Epithelial cell of proximal tubule (primary cell): ENCODE measurements at places on chromosomes 1 and 21.
A peak's percentile ranks its signal among the peaks of the same experiment; 100 is the strongest.

GRCh38 chr1:204171751-204172178 is 5.6 kb upstream of the REN start:
- peak; percentile 87 for DNase-seq

DNA sequence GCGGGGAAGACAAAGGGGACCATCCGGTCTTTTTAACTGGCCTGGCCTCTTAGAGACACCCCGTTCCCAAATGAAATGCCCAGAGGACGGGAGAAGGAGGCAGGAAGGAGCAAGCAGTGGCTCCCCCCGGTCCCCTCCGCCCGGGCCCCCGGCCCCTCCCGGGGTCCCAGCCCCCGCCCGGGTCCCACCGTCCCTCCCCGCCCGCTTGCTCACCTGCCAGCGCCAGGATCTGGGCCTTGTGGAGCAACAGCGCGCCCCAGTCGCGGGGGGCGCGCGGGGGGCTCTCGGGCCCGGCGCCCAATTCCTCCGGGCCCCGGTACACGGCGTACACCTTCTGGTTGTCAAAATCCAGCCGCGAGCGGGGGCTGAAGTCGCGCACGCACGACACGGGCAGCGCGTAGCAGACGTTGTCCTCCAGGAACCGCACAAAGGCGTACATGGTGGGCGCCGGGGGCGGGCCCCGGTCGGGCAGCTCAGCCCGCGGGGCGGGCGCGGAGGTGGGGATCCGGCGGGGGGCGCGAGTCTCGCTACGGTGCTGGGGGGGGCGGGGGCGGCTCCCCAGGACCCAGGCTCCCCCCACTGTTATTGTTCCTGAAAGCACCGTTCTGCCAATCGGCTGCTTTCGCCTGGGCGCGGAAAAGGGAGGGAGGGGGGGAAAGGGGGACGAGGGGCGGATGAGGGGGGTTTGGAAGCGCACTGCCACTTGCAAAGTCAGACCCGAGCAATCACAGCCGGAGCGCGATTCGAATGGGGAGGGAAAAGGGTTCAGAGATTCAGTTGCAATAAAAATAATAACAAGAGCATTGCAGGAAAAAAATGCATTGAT is at the start of gene BEND5:
TSS of gene BEND5 (minus strand) at position 499 of the 826 bp plus-strand sequence. CDS start at position 439, 60 bp downstream.
- DNase-seq, result no peak

GRCh38 chr1:15696956-15697521 is 12.9 kb downstream of the PLEKHM2 start:
- no peak for DNase-seq

DNA sequence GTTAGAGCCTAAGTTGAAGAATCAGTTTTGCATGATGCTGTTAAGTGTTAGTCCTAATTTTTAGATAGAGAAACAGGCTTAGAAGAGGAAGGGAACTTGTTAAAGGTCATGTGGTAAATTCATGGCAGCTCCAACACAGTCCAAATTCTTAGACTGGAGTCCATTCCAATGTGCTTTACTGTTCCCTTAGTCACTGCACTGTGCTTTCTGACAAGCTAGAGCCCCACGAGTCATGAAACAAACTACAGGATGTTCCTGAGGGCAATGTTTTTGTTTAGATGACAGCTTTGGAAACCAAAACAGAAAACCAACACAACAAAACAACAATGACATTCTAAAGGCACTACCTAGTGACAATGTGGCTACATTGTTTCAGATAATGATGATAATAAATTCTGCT is 23.1 kb upstream of the RGS4 start:
- DNase-seq, result no peak

GRCh38 chr1:43830802-43831201 is 102.8 kb upstream of the ARTN start:
- no peak for DNase-seq

- no peak for DNase-seq
These were observed 63.9 kb downstream of the URB2 start for GRCh38 chr1:229689904-229690303.

GRCh38 chr21:41766883-41767605 is at the start of gene RIPK4:
Gene RIPK4 (minus strand): TSS chr21:41767052. CDS start chr21:41767041, 11 bp downstream.
- DNase-seq, result peak; percentile 83

DNA sequence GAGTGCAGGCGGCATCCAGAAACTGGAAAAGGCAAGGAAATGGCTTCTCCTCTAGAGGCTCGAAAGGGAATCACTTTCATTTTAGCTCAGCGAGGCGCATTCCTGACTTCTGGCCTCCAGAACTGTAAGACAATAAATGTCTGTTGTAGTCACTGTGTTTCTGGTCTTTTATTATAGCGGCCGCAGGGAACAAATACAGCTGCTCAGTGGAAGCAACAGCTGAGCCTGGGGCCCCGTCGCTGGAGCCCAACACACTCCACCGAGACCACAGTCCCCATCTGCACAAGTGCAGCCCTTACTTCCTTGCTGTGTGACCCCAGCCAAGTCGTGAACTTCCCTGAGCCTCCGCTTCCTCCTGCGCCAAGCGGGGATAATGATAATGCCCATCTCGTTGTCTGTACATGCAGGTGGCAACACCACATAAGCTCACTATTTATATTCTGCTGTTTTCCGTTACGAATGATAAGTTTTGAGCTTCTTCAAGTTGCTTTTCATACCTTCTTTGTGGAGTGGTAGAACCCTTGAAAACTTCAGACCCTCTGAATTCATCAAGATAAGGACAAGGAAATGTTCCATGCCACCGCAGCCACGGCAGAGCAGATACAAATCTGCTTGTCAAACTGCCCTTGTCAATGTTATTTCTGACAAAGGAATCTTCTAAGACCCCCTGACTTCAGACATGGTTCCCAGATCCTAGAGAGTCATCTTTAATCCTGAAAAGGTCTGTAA is 3.2 kb upstream of the LAPTM5 start:
- no peak for DNase-seq

DNA sequence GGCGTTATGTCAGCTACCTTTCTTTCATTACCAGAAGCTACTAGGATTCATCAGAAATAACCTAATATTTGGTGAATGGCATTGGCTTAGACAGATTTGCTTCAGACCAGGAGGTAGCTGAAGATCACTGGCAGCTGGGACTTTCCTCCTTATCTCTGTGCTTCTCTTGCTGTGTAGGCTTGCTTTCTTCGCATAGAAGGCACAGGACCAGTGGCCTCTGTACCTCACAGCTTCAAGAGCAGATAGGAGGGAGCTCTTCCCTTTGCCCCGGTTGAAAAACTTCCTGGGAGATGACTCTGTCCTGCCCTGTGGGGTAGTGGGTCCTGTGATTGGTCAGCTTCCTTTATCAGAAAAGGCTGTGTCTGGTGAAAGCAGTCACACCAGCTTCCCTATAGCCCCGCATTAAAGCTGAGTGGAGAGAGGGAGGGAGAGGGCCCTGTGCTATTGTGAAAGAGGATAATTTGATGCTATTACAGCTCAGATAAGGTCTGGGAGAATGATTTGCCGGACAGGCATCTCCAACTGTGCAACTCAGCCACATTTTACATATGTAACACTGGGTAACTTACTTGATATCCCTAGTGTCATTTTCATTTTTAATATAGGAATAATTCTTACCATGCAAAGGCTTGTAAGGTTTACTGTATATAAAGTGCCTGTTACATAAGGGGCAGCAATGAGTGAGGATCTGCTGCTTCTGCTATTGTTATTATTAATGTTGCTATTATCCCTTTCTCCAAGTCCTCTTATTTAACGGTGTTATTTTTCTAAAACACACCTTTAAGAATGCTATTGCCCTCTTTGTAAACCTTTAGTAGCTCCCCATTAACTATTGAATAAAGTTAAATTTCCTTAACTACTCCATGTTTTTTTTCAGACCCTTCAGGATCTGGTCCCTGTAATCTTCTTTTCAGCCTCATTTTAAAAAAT is 31.6 kb downstream of the OSBPL9 start:
- no peak for DNase-seq

- DNase-seq, result no peak
These were observed 144.8 kb downstream of the ST6GALNAC3 start for GRCh38 chr1:76219366-76219818.

DNA sequence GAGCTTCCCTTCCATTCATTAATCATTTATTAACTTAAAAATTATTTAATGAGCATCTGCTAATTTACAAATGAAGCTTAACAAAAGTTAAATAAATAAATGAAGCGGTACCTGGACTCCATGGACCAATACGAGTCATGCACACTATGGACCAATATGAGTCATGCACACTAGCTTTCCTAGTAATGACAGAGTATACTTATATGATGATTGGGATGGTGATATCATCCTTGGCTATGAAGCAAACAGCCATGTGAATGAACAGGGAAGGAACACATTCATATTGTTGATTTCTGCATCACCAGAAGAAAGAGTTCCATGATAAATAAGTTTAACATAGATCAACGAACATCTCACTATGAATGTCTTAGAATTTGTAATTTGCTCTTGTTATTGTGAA is 109.9 kb downstream of the SPAG17 start:
- no peak for DNase-seq

DNA sequence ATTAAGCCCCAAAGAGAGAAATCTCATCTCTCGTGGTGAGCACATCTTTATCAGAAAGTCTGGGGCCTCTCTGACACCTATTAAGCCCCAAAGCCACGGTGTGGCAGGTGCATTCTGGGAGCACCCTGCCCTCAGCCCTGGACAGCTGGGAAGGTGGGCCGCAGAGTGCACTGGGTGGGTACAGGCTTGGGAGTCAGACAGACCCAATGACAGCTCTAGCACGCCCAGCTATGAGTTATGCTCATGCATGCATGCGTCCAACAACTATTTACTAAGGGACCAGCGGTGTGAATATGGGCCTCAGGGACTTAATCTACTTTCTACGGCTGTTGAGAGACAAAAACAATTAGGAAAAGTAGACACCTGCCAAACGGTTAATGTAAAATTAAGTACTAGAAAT is 46.6 kb downstream of the SLC66A1 start:
- no peak for DNase-seq

- DNase-seq, result no peak
These were observed 37.7 kb upstream of the LRRN2 start for GRCh38 chr1:204723131-204723787.

DNA sequence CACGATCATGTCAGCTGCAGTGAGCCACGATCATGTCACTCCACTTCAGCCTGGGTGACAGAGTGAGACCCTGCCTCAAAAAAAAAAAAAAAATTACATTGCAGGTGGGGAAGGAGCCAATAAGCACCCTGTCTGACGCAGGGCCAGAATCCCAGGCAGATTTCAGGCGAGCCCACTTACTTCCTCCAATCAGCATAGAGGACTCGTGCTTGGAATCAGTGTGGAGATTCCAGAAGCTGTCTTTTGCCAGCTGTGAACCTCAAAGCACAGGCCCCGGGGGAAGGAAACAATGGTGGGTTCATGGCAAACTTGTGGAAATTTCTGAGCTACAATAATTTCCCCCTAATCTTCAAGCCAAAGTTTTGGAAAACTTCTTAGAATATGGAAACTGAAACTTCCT is 178.2 kb upstream of the ZNF644 start:
- no peak for DNase-seq

DNA sequence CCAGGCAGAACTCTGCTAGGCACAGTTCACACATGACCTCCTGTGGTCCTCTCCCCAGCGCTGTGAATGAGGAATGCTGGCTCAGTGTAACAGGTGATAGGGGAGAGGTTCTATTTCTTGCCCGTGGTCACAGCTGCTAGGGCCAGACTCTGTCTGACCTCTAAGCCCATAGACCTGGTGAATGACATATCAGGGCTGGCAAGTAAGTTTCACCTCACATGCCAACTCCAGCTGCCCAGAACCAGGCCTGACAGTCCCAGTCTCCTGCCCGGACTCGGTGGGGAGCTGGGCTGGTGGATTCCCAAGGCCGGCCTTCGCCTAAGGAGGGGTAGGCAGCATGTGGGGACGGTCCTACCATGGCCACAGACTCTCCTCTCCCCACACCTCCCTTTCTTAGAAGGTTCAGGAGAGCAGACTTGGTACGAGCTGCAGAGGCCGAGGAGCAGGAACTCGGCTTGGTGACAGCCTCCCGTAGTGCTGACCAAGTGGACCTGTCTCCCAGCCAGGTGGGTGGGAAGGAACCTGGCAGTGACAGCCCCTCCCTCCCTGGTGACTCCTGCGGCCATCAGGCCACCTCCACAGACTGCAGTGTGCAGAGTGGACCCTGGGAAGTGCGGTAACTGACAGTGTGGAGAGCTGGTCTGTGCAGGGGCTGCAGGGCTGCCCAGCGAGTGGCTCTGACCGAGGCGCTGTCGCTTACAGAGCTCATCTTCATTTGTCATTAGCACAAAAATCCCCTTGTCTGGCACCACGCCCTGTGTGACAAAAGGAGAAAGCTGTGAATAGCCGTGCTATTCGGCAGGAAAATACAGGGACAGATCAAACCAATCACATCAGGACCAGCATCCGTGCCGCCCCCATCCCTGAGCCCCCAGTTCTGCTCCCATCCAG is 74.6 kb downstream of the SCCPDH start:
- no peak for DNase-seq

GRCh38 chr21:39867198-39867650 is at the start of gene PCP4:
Gene PCP4 (plus strand): TSS chr21:39867438. CDS start chr21:39867502, 64 bp downstream.
- DNase-seq, result no peak

- DNase-seq, result no peak
These were observed 76.4 kb downstream of the GABPA start for GRCh38 chr21:25811186-25811585.

- no peak for DNase-seq
These were observed 40.9 kb downstream of the LRP8 start for GRCh38 chr1:53286955-53287354.

- no peak for DNase-seq
These were observed 7.6 kb downstream of the UBASH3A start for GRCh38 chr21:42411197-42411869.

DNA sequence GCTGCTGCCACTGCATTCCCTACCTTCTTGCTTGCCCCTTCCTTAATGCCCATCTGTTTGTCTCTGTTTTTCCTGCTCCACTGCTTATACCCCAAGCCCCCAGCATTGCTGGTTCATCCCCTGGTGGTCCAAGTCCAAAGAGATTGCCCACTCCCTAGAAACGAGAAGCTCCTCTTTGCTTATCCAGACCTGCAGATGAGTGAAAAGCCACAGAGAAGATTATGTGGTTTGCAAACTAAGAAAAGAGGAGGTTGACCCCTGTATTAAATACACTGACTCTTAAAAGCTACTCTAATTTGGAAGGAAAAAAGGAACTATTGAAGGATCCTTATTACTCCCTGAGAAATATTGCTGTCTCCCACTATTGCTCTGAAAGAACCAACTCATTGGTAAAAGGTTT is 146.8 kb upstream of the RAB4A start:
- DNase-seq, result no peak

GRCh38 chr1:173213665-173214064 is 6.5 kb upstream of the TNFSF4 start:
- no peak for DNase-seq

DNA sequence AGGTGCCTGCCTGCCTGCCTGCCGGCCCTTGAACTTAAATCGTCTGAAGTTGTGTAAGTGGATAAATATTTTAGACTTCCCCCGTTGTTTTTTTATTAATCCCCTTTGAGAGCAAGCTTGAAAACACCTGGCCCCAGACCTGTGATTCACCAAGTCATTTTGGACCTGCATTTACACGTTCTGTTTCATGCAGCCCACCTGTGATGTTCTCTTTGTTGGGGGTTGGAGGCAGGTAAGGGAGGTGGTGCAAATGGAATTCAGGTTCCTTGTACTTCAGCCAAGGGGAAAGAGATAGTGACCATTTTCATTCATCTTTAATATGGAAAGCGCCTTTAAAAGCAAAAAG is 1.2 kb downstream of the SLC37A1 start:
- DNase-seq, result no peak
